ENCODE measurements at places on chromosomes 11 and 22.
A peak's percentile ranks its signal among the peaks of the same experiment; 100 is the strongest.

GRCh38 chr11:117979481-117980211 lies 6.5 kb upstream of the IL10RA start:
- H3K27me3 ChIP-seq, result peaks cover 11% of the 10 kb centered on the region
- no peaks in the 10 kb centered on the region for H3K36me3 ChIP-seq
- no peaks in the 10 kb centered on the region for H3K4me1 ChIP-seq
- no peak overlapping the region for H3K4me3 ChIP-seq
- H3K27ac ChIP-seq, result no peak overlapping the region

DNA sequence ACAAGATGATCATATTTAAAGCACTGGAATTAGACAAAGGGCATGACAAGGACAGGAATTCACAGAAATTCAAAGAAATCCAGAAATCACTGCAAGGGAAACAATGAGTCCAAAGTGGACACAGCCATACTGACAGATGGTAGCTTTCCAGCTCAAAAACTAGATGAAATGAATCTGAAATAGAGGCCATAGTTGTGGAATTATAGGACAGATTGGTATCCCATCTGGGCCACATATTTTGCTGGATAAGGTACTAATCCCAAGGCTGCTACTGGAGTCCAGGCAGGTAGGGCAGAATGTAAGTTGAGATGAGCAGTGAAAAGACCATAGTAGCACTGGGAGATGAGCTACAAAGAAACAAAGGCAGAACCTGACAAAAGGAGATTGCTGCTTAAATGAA lies 258.3 kb upstream of the ANO3 start:
- DNase-seq, result no peak
- no peaks in the 10 kb centered on the region for H3K4me1 ChIP-seq
- no peak overlapping the region for H3K27ac ChIP-seq
- no peaks in the 10 kb centered on the region for H3K36me3 ChIP-seq

- H3K4me3 ChIP-seq, result no peak overlapping the region
- peaks cover 21% of the 10 kb centered on the region for H3K4me1 ChIP-seq
- H3K27ac ChIP-seq, result no peak overlapping the region
- peak; percentile 74 for DNase-seq
Measured at GRCh38 chr11:61486011-61486620, 22.4 kb upstream of the LRRC10B start.

- no peaks in the 10 kb centered on the region for H3K36me3 ChIP-seq
- no peaks in the 10 kb centered on the region for H3K4me1 ChIP-seq
- no peaks in the 10 kb centered on the region for H3K27me3 ChIP-seq
- H3K27ac ChIP-seq, result no peak overlapping the region
- no peak overlapping the region for H3K4me3 ChIP-seq
Measured at GRCh38 chr22:25710501-25710900, 31.5 kb upstream of the MYO18B start.

GRCh38 chr22:19174106-19175025 lies 4.2 kb downstream of the SLC25A1 start:
- peak; percentile 96 for DNase-seq
- peaks cover 3% of the 10 kb centered on the region for H3K36me3 ChIP-seq
- peaks cover 43% of the 10 kb centered on the region for H3K4me1 ChIP-seq
- no peak overlapping the region for H3K4me3 ChIP-seq

DNA sequence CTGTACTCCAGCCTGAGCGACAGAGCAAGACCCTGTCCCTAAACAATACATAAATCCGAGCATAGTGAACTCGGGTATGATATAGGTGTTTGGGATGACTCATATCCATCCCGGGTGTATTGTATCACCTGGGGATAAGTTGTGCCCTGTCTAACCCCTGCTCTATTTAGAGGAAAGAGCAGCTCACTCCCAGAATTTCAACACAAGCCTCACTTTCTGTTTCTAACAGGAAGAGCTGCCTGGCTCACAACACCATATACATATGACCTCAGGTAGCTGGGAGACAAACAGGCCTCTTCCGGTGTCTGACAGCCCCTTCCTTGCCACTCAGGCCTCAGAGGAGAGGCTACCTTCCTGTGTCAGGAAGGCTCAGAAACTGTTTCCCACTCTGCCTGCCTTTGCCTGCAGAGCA lies 9.9 kb upstream of the MICALL1 start:
- peak; percentile 56 for DNase-seq
- H3K36me3 ChIP-seq, result peaks cover 6% of the 10 kb centered on the region
- H3K27ac ChIP-seq, result no peak overlapping the region

DNA sequence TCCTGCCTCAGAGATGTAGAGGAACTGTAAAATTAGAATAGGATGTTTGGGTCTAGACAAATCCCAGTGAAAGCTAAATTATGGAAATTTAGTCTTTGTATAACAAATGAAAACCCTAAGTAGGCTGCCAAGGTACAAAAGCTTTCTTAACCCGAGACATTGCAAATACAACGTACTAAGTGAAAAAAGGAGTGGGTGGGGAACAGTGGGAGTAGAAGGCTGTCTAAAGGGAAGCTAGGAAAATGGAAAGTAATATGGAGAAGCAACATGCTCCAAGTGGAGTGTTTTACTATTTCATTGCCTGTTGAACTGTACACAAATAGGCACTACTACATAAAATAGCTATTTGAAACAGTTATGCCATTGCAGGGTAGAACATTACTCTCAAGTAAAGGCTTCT lies 6.8 kb upstream of the LIN7C start:
- peaks cover 7% of the 10 kb centered on the region for H3K4me1 ChIP-seq
- no peaks in the 10 kb centered on the region for H3K27me3 ChIP-seq
- H3K36me3 ChIP-seq, result no peaks in the 10 kb centered on the region
- no peak for DNase-seq

DNA sequence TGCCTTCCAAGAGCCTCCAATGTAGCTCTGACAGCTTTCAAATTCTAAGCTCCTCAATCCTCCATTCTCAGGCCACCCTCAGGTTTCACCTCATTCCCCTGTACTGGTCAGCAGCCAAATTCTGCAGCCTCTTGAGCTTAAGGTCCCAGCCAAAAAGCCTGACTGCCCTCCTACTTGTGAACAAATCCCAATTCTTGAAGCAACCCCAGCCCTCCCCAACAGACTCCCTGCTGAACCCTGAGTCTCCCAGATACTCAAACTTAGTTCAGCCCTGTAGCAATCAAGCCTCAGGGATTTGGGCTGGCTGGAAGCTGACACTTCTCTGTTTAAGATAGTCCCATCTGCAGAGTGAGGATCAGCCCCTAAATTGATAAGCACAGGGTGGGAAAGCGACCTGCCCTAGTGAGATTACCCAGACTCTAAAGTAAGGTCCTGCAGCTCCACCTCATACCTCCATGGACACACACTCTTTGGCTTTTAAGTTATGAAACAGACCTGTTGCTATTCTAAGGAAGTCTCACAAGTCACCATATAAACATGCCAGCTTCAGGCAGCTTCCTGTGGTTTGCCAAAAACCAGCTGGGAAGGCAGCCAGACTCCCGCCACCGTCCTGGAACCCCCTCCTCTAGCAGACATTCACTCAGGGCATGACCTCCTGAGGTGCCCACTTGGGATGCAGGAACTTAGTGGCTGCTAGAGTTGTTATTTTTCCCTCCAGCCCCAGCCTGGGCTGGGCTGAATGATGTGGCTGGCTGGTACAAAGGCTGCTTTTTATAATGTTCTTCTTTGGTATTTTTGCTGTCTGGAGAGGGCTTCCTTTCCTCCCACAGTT lies 82.5 kb upstream of the PICALM start:
- H3K4me1 ChIP-seq, result peaks cover 33% of the 10 kb centered on the region
- H3K27ac ChIP-seq, result peak overlapping the region; percentile 80
- no peaks in the 10 kb centered on the region for H3K27me3 ChIP-seq

GRCh38 chr11:57358543-57358961 lies 20.4 kb downstream of the P2RX3 start:
- peak; percentile 47 for DNase-seq
- H3K4me3 ChIP-seq, result no peak overlapping the region
- no peaks in the 10 kb centered on the region for H3K4me1 ChIP-seq
- H3K27ac ChIP-seq, result no peak overlapping the region
- H3K36me3 ChIP-seq, result no peaks in the 10 kb centered on the region

DNA sequence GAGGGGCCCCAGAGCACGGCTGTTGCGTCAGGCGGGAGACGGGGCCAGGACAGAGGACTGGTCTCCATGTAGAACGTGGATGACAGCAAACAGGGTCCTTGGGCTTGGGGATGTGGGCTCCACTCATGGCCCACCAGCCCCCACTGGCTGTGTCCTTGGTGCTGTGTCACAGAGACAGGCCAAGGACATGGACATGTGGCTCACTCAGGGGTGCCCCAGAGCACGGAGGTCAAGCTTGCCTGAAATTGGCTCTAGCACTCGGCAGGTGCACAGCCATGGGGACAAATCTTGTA lies 14.4 kb downstream of the FADS2 start:
- no peaks in the 10 kb centered on the region for H3K4me1 ChIP-seq
- H3K27ac ChIP-seq, result no peak overlapping the region
- H3K36me3 ChIP-seq, result peaks cover 27% of the 10 kb centered on the region
- H3K4me3 ChIP-seq, result no peak overlapping the region

GRCh38 chr11:78332174-78332866 lies 85.3 kb downstream of the GAB2 start:
- no peaks in the 10 kb centered on the region for H3K36me3 ChIP-seq
- no peaks in the 10 kb centered on the region for H3K4me1 ChIP-seq
- no peaks in the 10 kb centered on the region for H3K27me3 ChIP-seq
- H3K4me3 ChIP-seq, result no peak overlapping the region
- H3K27ac ChIP-seq, result no peak overlapping the region
